ENCODE measurements at places on chromosomes 6 and 20. TPM values are rescaled to one million over a fixed set of nuclear protein-coding genes. Genes with fewer than 3 reads are reported as not detected.
A peak's percentile ranks its signal among the peaks of the same experiment; 100 is the strongest.

The BMP7 gene
- 34.2 TPM for total RNA-seq

The XKR7 gene
- total RNA-seq = not detected

The ZC2HC1B gene
- not detected for total RNA-seq

The MTCH1 gene
- total RNA-seq = 88.0 TPM

The SIRPG gene
- 0.60 TPM for total RNA-seq

The SLC4A11 gene
- total RNA-seq = 20.0 TPM

The RIMS1 gene
- total RNA-seq = 0.48 TPM

The PKIB gene
- 0.88 TPM for total RNA-seq

The ADGB gene
- not detected for total RNA-seq

The BPIFB6 gene
- total RNA-seq = not detected

- no peak for ATAC-seq
These were observed 568.0 kb upstream of the MARCKS start for GRCh38 chr6:113289166-113289565.

DNA sequence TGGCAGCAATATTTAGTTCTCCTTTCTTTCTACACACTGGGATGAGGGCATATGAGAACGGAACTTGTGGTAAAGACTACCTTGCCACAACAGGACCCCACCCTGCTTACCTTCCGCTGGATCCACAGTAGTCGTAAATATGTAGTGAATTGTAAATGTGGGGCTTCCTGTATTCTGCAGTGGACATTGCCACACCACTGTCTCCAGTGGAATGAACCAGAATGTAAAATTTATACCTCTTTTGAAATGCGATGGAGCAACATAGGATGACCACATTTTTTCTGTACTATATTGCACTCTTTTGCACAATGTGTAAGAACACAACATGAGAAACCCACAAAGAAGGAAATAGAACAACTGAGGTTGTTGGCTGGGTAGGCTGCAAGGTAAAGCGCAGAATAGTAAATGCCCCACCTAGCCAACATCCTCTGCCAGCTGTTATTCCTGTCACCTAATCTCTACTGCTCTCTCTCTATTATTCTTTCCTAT, 16.1 kb upstream of the RIPOR2 start:
- ATAC-seq = peak; percentile 58

DNA sequence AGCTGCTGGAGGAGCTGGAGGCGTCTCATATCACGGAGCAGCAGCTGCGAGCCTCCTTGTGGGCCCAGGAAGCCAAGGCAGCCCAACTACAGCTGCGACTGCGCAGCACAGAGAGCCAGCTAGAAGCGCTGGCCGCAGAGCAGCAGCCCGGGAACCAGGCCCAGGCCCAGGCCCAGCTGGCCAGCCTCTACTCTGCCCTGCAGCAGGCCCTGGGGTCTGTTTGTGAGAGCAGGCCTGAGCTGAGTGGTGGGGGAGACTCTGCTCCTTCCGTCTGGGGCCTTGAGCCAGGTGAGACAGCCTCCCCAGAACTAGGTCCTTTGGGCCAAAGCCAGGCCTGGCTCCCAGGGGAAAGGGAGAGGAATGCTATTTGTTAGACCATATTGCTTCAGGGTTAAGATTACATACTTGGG, 31.7 kb downstream of the C20orf173 start:
- ATAC-seq = peak; percentile 19

GRCh38 chr20:37144856-37145404, 34.2 kb upstream of the RPN2 start:
- no peak for ATAC-seq

- ATAC-seq = no peak
These were observed 199.7 kb downstream of the FOXC1 start for GRCh38 chr6:1809291-1809988.

GRCh38 chr6:16624636-16625290, 136.5 kb downstream of the ATXN1 start:
- ATAC-seq = no peak

GRCh38 chr20:52270001-52270606, 78.5 kb upstream of the ZFP64 start:
- ATAC-seq = no peak

DNA sequence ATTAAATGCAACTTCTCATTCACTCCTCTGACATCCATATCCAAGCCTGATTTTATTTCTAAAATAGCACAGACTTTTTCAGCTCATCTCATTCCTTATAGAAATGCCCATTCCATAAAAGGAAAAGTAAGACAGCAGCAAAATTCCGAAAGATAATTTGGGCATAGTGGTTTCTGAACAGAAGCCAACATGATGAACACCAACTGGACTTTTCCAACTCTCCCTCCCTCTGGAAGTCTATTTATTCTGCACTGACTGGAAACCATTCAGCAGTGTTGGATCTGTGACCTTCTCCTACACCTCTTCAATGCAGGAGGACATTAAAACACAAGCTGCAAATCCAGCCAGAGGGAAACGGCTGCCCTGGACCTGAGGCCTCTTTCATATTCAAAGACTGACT, 306.2 kb upstream of the NT5E start:
- no peak for ATAC-seq

GRCh38 chr6:1986454-1987243, 258.8 kb downstream of the GMDS start:
- no peak for ATAC-seq

- ATAC-seq = no peak
These were observed 170.1 kb downstream of the HS3ST5 start for GRCh38 chr6:114172576-114173260.

DNA sequence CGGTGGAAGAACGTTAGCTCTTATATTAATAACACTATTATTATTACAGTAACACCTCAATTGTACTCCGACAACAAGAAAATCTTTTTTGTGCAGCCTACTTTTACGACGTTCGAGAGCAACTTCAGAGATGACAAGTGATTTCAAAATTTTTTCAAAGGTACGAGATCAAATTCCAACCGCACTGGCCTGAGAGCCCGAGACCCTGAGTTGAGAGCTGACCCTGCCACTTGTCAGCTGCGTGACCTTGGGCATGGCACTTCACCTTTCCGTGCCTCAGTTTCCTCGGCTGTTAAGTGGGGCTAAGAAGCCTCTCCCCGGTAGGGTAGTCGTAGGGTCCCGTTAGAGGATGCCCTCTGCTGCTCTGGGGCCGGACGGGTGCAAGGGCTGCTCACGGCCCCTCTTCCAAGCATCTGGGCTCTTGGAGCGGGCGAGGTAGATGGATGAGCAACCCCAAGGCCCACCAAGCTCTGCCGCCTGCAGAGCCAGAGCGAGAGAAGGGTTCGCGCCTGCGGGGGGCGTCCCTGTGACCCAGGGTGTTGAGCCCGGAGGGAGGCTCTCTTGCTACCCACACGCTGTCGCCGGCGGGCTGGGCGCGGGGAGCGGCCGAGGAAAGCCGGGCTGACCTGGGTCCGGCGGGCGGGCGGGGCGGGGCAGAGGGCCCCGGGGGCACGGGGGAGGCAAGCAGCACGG, 510 bp downstream of the NDRG3 start:
- peak; percentile 27 for ATAC-seq

DNA sequence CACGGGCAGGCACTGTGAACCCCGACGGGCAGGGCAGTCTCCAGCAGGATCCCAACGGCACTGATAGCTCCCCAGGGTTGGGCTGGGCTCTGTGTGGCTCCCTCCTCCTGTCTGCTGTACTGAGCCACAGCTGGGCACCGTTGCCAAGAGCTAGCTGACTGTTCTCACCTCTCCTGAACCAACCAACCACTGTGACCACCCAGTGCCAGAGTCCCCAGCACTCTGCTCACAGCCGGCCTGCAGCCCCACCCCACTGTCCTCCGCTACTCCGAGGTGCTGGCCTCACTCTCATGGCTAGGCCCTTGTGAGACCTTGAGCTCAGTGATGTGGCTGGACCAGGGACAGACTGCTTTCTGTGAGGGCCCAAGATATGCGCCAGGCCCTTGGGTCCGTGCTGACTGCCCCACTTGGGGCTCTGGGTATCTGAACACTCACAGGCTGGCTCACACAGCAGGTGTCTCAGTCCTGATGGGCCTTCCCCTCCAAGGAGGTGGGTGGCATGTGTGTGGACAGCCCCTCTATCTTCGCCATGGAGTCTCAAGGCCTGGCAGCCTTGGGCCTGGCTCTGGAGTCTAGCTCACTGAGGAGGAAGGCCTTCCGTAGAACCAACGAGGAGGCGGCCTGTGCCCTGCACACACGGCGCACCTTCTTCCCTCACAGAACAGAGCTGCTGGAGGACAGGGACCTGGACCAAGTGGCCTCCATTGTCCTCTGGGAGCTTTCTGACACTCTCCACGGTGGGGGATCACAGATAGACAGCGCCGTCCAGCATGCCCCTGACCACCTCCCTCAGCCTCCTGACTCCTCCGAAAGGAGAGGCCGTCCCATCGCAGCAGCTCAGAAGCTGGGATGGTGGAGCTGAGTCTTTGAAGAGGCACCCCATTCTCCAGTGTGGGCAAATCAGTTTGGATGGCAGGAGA, 53.5 kb downstream of the TCP11 start:
- ATAC-seq = peak; percentile 4

DNA sequence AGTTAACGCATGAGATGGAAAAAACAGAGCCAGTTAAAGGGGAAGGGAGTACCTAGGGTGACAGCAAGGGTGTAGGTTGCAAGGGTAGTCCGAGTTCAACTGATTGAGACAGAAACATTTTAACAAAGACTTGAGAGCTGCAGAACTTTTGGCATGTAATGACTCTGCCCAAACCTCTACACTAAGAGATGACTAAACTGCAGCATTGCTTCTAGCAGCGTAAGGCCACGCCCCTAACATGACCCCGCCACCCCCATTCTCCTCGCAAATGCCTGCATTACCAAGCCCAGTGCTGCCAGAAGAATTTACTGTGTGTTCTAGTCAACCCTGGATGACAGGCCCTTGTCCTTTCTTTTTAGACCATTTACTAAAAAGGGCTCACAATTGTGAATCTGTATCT, 6.3 kb upstream of the HINT3 start:
- ATAC-seq = peak; percentile 85

DNA sequence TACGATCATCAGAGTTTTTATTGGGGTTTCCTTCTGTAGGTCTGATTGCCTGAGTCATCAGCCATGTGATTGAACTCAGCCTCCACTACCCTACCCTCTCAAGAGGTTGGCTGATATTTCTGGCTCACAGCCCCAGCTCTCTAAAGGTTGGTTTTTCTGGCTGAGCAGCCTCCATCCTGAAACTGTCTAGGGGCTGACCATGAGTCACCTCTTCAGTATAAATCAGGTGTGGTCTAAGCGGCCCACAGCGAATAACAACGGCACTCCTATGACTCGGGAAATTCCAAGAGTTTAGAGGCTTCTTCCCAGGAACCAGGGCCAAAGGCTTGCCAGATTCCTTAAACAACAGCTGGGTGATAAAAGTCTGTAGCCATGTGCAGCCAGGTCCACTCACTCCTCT, 115.5 kb downstream of the SOD2 start:
- peak; percentile 97 for ATAC-seq

- ATAC-seq = peak; percentile 99
These were observed 532.0 kb downstream of the BCKDHB start for GRCh38 chr6:80638213-80639055.

DNA sequence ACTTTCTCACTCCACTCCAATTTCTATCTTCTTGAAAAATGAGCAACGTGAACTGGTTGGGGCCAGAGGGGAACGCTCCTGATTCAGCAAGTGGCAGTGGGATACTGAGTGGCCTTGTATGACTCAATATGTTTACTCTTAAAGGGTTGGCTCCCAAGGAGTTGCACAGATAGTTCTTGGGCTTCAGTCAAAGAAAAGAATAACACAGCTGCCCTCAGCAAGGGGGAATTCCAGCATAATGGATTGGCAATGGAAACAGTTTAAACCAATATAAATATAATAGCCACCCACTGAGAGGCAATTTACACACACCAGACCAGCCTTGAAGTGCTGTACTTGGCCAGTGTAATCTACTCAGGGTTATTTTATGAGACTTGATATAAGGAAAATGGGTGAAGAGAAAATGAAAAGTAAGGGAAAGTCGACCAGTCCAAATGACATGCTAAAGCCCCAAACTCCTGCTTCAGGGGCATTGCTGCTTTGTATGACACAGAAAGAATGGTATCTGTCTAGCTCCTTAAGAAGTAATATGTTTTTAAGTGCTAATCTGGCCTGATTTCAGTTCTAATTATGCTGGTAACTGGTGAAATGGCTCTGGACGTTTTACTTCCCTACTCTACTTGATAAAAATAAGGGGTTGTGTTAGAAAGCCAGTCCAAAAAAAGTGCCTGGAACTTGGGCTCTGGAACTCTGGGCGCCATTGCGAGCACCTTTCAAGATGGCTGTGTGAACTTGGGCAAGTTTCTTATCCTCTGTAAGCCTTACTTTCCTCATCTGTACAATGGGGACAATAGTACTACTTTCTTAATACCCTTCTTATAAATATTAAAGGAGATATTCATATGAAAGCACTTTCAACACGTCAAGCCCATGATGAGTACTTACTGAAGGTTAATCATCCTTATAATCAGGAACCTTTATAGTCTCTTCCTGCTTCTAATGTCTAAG, 712.9 kb upstream of the MAP3K7 start:
- no peak for ATAC-seq

DNA sequence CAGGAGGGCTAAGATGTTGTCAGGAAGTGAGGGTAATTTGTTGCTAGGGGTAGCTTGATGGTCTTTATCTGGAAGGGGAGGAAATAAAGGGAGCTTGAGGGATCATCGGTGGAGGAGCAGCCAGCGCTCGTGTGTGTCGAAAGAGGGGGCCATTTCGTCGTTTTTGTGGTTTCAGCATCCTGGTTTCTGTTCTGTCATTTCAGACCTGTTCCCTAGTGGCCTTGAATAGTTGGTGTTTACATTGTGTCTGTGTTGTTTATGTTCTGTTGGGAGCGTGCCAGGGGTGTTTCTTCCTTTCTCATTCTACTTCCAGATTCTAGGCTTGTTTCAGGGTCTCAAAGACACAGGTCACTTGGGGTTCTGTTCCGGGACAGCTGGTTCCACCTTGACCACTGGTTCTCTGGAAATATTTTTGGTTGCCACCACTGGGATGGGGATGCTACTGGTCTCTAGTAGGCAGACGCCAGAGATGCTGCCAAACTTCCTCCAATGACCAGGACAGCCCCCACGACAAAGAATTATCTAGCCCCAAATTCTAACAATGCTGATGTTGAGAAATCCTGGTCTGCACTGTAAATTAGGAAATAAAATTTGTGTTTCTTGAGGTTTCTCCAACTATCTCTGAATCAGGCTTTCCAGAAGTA, 113.9 kb upstream of the NAA20 start:
- no peak for ATAC-seq

All from esophagus mucosa (tissue), 1 donor.